Umbilical cord (tissue), 2 donors: ENCODE measurements at places on chromosomes 7 and 10. TPM values are rescaled to one million over a fixed set of nuclear protein-coding genes. Genes with fewer than 3 reads are reported as not detected.

DNA sequence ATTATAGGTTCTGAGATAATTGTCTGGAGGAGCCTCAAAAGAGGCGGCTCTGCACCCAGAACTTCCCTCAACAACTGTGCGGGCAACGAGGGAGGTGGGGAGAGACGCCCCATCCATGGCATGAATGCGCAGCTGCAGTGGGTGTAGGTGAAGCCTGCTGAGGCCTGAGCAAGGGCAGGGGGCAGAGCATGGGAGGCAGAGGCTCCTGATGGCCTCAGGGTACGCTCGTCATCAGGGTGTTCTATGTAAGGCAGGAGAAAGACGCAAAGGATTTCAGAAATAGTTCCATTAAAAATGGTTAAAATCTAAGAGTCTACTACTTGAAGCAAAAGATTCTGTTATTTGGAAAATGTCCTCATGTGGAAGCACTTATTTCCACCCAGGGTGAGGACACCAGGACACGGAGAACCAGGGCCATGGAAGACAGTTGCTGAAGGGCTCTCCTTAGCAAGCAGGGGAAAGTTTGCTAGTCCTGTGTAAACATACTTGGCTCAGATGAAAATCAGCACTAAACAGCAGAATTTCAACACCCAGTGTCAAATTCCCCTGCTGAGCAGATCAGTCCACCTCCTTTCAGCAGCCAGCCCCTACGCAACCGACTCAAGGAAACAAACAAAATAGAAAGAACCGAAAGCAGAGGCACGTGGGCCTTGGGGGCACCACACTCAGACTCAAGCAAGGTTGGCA, 18.9 kb downstream of the INSIG1 start:
- DNase-seq = no peak

- DNase-seq = no peak
Observed at GRCh38 chr7:12550956-12551355, 19.6 kb upstream of the SCIN start.

GRCh38 chr10:14399641-14400040, 68.9 kb upstream of the FRMD4A start:
- no peak for DNase-seq

GRCh38 chr7:131557652-131558385, 1.4 kb upstream of the PODXL start:
- DNase-seq = peak; percentile 70

DNA sequence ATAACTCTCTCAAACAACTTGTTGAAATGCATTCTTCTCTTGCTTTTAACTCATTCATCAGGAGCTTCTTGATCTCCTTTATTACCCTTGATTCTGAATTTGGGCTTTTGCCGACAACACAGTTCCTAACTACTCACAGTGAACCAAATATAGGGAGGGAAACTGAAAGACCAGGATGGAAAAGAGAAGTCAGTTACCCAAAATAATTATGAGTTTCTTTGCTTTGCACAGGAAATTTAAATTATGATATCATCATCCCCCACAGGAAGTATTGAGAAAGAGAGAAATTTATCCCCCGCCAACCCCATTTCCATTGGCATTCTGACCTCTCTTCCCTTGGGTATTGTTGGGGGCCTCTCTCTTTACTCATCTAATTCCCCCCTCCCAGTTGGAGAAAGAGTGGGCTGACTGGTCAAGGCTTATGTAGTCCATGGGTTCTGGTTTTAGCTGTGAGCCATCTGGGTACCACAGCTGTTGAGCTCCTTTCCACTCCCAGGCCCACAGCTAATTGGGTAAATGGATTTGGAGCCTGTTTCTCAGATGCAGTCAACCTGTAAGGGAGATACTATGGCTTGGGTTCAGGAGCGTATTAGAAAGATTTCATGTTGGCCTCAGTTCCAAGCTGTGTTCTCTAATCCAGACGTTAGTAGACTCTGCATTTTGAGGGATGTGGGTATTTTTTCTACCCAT, 109.0 kb downstream of the FZD1 start:
- no peak for DNase-seq

- peak; percentile 9 for DNase-seq
Observed at GRCh38 chr7:103988468-103989199, 824 bp downstream of the RELN start.

DNA sequence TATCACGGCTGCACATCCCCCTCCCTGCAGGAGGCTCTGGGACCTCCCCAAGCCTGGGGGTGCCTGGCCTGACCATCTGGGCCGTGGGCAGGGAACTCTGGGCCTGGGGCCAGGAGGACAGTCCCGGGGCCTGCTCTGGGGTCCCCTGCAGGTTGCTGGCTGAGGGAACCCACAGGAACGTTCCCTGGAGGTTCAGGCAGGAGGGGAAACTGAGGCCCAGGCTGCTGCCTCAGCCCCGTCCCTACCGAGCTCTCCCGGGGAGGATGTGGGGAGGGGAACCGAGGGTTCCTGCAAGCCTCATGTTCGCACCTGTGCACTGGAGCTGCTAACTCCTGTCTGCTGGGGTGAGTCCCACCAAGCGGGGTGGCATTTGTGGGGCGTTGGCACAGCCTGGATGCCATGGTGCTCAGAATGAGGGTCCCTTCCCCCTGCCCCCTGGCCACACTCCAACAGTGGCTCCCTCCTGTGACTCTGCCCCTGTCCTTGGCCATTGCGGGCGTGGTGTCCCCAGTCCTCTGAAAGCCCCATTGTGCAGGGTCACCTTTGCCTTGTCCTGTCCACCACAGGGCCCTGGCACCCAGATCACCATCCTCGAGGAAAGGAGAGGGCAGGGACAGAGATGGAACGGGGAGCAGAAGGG, 9.4 kb downstream of the ELFN1 start:
- no peak for DNase-seq

- DNase-seq = peak; percentile 83
Observed at GRCh38 chr10:16828114-16828568, 10.9 kb upstream of the RSU1 start.

DNA sequence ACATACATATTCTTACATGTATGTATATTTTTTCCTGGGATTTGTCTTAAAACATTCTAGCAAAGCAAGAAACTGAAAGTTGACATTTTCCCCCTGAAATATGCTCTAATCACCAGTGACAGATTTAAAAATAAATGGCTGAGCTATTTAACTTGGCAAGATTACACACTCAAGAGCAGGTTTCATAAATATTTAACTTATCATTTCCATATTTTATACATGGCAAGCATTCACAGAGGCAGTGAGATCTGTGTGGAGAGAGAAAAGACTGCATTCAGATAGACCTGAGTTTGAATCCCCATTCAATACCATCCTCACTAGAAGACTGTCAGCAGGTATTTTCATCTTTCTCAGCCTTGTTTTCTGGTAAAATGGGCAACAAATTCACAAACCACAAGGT, 1043.0 kb downstream of the NRG3 start:
- no peak for DNase-seq

The IFIT2 gene
- total RNA-seq = 9.1 TPM

The SEMA3D gene
- 43.1 TPM for total RNA-seq

The DGKB gene
- 15.4 TPM for total RNA-seq
